ENCODE measurements at places on chromosomes 1 and 21.

- DNase-seq = no peak
Observed at GRCh38 chr21:44984792-44985440, 45.1 kb downstream of the SLX9 start.

- no peak for DNase-seq
Observed at GRCh38 chr1:6419804-6420453, at the start of gene HES2. TSS of gene HES2 (minus strand) at chr1:6419919. CDS start at chr1:6419820, 99 bp downstream.

GRCh38 chr1:210313046-210313595 is 15.6 kb upstream of the HHAT start:
- no peak for DNase-seq

GRCh38 chr1:31637915-31638673 is 6.6 kb downstream of the PEF1 start:
- no peak for DNase-seq

- no peak for DNase-seq
Observed at GRCh38 chr1:201791779-201792173, 37.2 kb upstream of the IPO9 start.

GRCh38 chr1:227134686-227135314 is 183.5 kb downstream of the CDC42BPA start:
- DNase-seq = no peak

DNA sequence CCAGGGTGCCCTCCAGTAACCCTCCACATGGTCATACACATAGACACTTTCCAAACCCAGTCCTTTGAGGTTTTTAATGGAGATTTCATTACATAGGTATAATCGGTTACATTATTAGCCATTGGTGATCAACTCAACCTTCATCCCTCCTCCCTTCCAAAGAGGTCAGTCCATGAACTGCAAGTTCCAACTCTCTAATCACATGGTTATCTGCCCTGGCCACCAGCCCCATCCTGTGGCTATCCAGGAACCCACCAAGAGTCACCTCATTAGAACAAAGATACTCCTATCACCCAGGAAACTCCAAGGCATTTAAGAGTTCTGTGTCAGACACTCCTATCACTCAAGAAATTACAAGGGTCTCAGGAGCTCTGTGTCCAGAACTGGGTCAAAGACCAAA is 12.2 kb downstream of the ATP1A4 start:
- DNase-seq = no peak

- no peak for DNase-seq
Observed at GRCh38 chr1:86860020-86860419, 53.9 kb downstream of the SELENOF start.

DNA sequence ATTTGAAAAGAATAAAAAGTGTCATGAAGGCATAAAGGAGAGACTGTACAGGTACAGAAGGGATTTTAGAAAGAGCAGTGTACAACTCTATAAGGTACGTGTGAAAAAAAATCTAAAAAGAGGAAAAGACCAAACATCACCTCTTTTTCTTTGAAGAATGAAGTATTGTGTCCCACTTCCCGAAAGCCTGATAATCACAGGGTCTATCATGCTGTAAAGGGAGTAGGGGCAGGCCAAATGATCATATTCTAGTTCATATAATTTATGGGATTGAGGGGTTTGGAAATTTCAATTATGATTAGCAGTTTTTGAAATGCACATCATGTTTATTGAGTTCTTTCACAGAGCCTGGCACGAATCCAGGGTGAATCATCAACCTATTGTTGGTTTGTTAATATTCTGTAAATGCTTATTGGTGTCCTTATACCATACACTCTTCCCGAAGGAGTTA is 910 bp upstream of the RERE start:
- no peak for DNase-seq

DNA sequence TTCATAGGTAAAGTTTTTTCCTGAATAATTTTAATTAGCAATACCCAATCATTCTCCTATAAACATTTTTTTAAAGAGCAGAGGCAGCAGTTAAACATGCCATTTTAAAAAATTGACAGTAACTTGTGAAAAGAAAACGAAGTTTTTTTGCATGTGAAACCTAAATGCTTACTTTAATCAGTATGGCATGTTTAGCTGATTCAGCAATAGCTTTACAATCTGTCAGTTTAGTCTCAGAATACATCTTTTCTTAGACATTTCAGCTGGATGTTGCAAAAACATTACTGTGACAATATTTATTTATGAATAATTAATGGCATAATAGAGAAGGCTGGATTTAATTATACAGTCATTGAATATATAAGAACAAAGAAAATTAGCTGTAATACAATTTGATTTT is 1132.4 kb upstream of the ADGRL2 start:
- DNase-seq = no peak

GRCh38 chr1:70353601-70354331 is 756 bp downstream of the ANKRD13C start:
- DNase-seq = no peak

DNA sequence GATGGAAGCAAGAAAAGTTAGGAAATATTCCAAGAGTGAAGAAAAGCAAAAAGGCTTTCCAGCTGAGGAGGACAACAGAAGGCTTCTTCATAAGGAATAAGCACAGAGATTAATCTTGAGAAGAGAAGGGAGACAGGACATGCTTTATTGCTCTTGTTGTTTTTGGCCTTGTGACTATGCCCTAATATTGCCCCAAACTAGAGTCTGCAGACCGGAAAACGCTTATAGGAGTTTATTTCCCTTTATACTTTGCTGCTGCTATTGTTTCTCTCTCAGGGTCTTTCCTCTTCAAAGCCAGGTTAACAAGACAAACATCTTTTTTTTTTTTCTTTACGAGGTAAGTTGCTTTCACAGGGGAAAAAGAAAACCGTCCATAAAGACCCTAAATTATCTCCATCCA is 991.4 kb downstream of the ADGRL2 start:
- no peak for DNase-seq

GRCh38 chr1:37437087-37437486 is 37.3 kb upstream of the ZC3H12A start:
- DNase-seq = no peak

- no peak for DNase-seq
Observed at GRCh38 chr21:15004721-15005370, 60.0 kb downstream of the NRIP1 start.

DNA sequence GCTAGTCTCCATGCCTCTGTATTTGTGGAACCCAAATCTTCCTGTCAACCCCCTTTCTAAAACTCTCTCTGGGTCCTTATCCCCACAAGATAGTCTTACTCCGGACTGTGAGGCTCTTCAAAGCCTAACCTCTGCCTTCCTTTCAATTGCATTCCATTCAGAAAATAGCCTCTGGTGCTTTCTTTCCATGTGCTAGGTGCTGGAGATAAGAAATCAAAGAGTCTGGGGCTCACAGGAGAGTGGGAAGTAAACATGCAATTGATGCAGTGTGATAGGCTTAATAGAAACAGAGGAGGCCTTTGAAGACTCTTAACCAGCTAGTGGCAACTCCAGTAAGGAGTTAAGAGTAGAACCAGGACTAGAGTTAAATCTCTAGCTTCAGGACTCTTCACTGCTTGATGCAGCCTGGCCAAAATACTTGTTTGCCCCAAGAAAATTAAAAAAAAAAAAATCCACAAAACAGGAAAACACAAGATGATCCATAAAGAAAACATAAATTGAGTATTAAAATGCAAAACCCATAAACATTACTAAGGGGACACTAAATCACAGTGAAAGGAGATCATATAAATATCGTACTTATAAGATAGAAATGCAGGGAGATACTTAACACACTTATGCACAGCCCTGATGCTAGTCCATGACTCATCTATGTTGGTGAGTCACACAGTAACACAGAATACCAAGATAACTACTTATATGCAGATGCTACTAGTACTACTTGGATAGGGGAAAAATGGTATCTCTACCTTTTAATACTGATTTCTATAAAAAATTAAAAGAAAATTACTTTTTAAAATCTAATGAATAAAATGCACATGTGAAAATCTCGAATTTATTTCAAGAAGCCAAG is 341.5 kb downstream of the KCNH1 start:
- DNase-seq = no peak

DNA sequence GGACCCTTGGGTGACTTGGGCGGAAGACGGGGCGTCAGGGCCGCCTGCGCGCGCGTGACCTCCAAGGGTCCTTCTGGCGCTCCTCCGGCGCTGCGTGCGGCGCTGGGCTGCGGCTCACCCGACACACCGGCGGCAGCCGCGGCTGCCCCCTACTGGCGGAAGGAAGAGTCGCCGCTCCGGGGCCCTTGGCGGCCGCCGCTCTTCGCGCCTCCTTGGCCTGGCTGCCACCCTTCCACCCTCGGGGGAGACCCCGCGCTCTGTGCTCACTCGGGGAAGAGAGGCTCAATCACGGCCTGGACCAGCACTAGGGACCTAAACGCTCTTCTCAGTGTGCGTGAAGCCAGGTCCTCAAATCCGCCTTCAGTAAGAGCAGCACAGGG is 89.7 kb downstream of the DMRTA2 start:
- peak; percentile 21 for DNase-seq

DNA sequence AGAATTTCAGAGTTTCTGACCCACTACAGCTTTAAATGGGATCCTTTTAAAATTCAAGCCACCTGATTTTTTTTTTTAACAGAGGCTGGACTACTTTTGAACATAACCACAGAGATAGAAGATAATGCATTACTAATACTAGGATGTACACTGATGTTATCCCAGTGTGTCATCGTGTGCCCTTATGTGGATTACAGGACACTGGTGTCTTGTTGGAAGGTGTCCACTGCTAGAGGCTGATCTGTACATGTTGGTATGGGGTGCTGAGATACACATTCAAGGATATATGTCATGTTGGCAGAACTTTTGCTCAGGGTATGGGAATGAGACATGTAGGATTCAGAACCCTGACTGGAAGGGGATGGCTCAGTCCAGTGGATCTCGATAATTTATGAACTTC is 56.3 kb downstream of the INAVA start:
- DNase-seq = no peak

DNA sequence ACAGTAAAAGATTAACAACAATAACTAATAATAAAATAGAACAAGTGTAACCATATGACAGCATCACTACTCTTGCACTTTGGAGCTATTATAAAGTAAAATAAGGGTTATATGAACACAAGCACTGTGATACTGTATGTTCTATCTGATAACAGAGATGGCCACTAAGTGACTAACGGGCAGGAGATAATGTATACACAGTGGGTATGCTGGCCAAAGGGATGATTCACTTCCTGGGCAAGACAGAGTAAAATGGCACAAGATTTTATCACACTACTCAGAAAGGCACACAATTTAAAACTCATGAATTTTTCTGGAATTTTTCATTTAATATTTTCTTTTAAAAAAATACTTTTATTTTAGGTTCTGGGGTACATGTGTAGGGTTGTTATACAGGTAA is 12.3 kb downstream of the SLC9C2 start:
- DNase-seq = no peak

DNA sequence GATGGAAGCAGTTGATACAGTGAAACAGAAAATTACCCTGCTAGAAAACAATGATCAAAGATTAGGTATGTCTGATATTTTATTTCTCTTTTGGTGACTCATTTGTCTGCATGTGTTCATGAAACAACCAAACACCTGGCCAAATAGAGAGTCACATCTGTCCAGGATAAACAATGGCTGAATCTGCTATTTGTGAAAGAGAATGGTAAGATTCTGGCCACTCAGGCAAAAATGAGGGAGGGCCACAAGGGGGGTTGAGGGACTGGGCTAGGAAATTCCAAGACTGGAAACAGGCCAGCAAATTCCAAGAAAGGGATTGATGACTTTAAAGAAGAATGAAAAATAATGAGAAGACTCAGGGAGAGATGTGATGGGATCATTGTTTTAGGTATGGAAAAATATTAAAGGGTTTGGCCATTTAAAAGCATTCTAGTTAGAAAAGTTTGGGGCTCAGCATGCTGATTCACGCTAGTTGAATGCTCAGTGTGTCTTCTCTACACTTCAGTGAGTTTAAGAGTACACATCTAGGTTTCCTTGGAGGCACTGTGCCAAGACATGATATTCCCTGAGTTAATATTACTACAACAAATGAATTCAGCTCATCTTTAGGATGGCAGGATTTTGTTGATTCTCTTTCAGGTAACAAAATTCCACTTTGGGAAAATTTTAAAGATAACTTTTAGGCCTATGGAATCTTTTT is 44.9 kb downstream of the TRAF5 start:
- no peak for DNase-seq

GRCh38 chr1:2408859-2409276 is 3.5 kb downstream of the PEX10 start:
- DNase-seq = no peak

All from activated CD4-positive, alpha-beta T cell treated with anti-CD3 and anti-CD28 coated beads, Interleukin-2, amount 50 U/mL, for 4 hours (primary cell).